ENCODE measurements at places on chromosomes 7 and 10.
A peak's percentile ranks its signal among the peaks of the same experiment; 100 is the strongest.

DNA sequence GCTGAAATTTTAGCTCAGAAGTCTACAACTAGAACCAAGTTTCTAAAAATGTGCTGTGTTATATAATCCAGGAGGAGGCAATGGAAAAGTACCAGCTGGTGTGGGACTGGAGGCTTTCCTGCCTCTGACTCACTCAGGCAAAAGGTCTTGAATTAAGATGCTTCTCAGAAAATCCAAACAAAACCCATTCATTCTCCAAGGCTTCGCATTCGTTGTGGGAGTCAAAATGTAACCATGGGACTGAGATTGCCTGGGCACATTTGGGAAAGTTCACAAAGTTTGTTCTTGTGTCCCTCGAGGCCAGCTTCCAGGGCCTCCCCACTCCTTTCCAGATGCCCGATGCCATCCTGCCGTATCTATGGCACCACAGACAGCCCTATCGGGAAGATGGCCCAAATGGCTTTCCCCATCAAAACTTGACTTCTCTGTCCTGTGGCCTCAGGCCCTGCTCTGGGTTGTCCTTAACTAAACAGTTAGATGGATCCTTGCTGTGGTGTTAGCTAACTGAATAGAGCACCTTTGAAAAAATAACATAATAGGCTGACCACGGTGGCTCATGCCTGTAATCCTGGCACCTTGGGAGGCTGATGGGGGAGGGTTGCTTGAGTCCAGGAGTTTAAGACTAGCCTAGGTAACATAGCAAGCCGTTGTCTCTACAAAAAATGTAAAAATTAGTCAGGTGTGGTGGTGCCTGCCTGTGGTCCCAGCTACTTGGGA is 180.5 kb downstream of the PFKFB3 start:
- no peak for DNase-seq

- no peak for DNase-seq
These were observed 24.9 kb upstream of the FAM180A start for GRCh38 chr7:135773464-135773863.

DNA sequence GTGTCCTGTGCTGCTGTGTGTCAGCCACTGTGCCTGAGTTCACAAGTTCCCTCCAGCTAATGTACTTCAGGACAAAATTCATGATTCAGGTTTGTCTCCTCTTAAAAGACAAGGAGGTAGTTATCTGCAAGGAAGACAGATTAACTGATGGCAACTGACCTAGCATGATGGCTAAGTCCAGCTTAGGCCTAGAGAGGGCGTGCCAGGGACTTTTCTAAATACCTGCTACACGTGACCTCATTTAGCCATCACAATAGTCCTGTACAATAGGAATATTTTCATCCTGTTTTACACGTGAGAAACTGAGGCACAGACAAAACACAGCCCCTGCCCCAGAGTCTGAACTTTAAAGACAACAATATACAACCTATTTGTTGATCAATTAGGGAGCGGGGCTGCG is 275.7 kb downstream of the XPNPEP1 start:
- DNase-seq: no peak

DNA sequence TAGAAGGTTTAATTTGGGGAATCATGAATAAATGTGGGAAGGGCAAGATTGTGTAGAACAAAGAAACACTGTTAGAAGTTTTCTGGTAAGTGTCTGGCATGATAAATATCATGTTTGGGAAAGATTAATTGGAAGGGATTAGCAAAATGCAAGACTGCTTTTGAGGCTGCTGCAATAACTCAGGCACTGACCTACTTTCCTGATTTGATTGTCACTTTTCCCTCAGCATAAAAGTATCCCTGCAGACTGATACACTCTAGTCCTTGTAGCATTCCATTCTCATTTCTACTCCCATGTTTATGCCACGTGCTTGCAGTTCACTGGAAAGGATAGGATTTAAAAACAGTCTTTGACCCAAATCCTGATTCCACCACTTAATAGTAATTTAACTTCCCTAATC is 303.3 kb upstream of the SEMA3A start:
- DNase-seq: no peak

GRCh38 chr7:74617180-74617744 is 40.3 kb upstream of the GTF2I start:
- no peak for DNase-seq

DNA sequence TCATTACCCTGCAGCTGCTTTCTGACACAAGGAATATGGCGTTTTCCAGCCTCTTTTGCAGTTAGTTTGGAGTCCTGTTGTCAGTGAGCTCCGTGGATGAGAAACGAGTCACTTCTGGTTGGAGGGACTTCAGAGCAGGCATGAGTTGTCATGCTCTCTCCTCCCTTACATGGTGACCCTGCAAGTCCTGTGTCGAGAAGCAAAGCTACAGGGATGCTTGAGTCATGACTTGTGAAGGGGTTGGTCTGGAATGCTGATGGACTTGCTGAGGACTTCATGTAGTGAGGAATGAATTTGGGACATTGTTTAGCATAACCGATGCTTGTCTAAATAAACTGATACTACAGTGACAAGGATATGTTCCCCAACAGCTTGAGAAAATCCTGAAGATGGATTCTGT is 108.8 kb downstream of the ADCYAP1R1 start:
- DNase-seq: no peak

- no peak for DNase-seq
These were observed 136.6 kb downstream of the AHR start for GRCh38 chr7:17434841-17435692.

- DNase-seq: no peak
These were observed 69.3 kb upstream of the RHEB start for GRCh38 chr7:151588982-151589381.

DNA sequence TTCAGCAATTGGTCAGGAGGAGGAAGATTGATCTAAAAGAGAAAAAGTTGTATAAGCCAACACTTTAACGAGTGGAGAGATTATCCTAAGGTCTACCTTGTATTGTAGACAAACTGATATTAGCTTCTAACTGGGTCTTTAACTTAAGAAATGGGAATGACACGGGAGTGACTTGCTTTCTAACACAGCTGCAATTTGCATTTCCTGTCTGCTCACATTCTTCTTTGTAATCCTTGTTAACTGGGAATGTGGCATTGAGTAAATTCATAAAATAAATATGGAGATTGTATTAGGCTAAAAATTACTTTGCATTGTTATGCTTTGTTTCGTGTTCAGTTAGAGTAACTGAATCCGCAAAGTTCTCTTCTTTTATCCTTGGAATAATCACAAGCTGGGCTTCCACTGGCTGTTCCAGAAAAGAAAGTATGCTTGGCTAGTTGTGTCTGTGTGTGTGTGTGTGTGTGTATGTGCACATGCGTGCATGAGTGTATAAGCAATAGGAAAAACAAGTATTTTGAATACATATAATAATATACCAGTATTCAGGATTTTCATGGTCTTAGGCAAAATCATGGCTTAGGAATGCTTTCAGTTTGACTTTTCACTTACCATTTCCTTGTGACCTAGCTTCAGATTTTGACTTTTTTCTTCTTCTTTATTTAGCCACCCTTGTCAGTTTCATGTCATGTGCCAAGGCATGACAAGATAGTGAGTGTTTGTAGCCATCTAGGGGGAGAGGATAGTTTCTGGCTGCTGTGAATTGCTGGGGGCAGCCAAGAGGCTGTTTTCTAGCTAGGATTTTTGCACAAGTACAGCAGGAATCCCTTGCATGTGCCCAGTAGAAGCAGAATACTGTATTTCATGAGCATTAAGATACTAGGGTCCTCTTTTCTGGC is 54.5 kb upstream of the FZD8 start:
- no peak for DNase-seq

DNA sequence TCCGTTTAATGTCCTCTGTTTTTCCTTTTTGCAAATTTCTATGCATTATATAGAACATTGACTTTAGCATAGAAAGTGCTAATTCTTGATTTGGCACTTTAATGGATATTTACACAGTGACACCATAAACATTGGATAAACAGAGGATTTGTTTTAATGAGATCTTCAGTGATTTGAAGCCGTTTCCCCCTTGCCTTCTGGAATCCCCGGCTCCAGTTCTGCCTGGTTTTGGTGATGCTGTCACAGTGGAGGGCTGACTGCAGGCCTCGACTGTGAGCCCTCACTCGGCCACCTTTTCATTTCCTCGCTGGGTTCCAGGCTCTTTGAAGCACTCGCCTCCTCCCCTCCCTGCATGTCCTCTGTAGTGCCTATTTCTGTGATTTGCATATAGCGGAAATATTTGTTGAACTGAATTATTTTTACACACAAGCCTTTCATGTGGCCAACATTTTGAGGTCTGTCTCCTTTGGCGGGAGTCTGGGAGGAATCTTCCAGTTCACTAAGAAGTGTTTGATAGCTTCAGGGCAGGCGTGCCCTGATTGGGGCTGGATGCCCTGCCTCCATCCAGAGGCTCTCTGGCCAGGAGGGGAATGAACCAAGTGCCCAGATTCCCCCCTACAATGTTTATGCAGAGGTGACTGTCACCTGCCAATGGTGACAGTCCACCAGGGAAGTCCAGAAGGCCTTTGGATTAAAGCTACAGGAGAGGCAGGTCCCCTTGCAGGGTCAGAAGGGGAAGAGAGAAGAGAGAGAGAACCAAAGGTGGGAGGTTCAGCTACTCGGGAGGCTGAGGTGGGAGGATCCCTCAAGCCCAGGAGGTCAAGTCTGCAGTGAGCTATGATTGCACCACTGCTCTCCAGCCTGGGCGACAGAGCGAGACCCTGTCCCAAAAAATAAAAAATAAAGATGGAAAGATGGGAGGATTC is 67.5 kb downstream of the CUX1 start:
- no peak for DNase-seq

DNA sequence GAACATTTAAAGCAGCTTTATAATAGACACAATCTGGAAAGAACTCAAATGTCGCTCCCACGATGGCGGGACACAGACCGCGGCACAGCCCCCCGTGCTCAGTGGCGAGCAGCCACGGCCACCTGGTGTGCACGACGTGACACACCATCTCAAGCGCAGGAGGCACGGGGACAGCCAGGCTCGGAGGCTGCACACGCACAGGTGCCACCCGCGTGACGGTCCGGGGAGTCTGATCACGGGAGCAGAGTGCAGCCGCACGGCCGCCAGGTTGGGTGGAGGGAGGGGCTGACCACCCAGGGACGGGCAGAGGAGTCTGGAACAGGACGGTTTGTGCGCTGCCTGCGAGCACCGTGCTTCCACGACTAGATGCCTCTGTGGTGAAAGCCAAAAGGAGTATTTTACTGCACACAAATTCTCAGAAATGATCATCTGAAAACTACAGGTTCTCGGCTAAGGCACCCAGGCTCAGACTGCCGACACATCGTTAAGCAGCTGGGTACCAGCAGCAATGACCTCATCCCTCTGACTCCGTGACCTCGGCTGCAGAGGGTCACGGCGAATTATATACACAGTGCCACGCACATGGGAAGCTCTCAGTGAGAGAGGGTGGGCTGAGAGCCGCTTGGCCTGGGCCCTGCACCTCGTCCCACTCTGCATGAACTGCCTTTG is 7.5 kb upstream of the GPER1 start:
- DNase-seq: no peak

GRCh38 chr7:150654692-150655091 is 22.5 kb upstream of the GIMAP6 start:
- DNase-seq: no peak

DNA sequence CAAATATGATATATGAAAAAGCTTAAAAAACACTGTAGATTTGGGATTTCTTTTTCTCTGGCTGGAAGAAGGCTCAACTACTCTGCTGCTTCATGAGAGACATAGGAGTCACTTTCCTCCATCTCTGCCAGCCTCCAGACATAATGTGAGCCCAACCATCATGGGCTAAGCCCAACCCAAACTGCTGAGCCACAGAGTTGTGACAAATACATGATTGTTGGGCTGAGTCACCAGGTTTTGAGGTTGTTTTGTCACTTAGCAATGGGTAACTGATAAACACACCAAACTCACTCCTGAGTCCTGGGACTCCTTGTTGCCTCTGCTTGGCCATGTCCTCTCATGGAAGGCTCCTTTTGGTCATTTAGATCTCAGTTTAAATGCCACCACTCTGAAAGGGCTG is 381.8 kb upstream of the FZD8 start:
- no peak for DNase-seq

DNA sequence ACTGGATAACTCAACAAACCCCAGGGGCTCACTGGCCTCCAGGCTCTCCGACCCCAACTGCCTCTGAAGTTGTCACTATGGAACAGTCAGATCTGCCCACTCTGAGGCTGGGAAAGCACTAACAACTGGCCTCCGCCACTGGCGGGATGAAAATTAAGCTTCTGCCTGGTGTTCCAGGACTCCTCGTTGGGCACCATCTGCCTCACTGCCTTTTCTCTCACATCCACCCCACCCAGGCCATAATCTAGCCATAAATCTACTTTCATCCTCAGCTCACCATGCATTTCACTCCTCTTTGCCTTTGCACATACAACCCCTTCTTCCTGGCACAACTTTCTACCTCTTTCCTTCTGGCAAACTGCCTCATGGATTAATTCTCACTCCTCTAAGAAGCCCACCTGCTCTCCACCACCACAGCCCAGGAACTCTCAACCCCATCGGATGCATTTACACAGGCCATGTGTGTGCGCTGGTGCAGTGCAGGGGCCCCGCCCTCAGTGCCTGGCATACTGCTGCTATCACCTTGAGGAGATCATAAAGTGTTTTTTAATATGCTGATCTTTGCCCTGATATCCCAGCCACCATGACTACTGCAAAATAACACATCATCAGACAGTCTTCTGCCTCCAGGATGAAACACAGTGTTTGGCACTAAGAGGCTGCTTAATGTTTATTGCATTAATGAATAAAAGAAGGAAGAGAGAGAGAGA is 4.0 kb downstream of the CDHR1 start:
- no peak for DNase-seq

GRCh38 chr10:42783181-42783549 is 570 bp downstream of the BMS1 start:
- DNase-seq: peak; percentile 42

GRCh38 chr7:117689406-117689805 is 183.8 kb downstream of the CTTNBP2 start:
- DNase-seq: no peak

DNA sequence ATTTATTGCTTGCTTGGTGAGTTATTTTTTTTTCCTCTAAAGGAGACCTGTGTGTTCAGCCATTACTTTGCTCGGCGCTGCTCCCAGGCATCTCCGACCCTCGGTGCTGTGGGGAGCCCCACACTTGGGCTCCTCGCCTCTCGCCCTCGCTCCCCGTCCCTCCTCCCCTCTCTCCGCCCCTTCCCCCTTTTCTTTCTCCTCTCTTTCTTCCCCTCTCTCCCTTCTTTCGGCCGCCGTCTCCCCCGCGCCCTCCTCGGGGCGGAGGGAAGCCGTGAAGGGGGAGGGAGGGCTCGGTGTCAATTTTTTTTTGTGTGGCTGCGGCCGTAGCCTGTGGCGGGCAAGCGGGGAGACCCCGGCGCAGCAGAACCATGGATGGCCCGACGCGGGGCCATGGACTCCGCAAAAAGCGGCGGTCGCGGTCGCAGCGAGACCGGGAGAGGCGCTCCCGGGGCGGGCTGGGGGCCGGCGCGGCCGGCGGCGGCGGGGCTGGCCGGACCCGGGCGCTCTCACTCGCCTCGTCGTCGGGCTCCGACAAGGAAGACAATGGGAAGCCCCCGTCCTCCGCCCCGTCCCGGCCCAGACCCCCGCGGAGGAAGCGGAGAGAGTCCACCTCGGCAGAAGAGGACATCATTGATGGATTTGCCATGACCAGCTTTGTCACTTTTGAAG is 1.1 kb downstream of the AUTS2 start:
- no peak for DNase-seq
